ENCODE measurements at places on chromosomes 11 and 22.

DNA sequence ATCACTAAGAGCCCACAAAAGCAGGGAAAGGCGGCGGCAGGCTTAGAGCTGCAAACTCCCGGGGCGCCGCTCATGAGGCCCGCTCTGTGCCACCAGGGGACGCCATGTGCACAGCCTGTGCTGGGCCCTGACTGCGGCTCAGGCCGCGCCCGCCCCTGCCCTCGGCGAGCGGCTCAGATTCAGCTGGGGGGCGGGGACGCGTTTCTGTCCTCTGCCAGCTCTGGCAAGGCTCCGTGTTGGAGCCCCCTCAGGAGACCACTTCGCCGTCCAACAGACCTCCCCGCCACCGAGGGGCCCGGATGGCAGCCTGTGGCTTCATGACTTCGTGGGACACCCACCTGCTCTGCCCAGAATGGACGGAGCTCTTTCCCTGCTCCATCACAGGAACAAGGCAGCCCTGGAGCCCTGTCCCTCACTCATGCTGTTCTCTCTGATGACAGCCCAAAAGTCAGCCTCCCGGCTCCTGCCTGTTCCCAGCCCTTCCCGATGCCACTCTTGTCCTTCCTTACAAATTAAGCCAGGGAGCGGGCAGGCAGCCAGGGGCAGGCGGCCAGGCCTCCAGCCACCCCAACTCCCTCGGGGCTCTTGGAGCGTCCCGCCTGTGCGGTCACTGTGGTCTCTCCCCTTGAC lies 69.1 kb downstream of the NAT10 start:
- peak; percentile 28 for DNase-seq

DNA sequence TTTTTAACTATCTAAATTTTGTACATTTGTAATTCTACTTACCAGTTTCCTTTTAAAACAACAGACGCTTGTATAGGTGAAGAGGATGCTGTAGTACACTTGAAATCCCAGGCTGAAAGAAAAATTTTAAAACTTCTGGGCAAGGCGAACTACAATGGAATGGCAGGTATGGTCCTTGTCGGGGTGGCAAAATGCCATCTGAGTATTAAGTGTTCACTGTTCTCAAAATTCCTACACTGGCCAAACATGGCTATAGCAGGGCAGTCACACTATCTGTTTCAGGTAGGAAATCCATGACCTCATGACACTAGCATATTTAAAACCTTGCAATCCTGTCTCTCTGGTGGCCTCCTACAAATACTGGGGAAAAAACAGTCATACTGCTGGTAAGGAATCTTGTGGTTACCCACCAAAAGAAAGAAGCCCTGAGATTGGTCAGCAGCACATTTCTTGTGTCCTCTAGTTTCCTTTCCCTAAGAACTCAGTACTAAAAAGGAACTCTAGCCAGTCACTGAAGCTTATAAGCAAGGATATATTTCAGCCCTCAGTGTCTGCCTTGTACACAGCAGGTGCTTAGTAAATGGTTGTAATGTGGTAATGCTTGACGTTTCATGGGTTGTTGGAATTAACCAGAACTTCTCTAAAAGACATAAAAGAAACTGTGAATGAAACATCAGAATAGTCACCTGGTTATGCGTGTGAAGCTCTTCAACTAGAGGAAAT lies 5.2 kb upstream of the ZC3H12C start:
- DNase-seq = peak; percentile 71

GRCh38 chr11:75576499-75576918 lies 14.5 kb downstream of the SERPINH1 start:
- DNase-seq = no peak

DNA sequence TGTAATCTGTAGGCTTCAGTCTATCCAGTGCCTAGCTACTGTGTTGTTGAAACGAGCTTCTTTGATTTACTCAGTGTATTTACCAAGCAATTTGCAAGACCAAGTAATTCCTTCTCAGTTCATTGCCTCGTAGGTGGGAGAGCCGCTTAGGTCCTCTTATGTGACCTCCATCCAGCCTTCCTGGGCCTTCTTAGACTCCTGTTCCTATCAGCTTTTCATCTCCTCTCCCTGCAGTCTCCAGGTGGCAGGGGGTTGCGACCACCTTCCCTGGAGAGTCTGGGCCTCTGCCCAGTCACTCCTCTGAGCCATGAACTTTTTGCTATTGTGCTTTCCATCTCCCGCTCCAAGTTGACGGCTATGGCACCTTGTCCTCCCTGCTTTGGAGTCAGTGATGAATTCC lies 251.8 kb downstream of the KIRREL3 start:
- DNase-seq = no peak

DNA sequence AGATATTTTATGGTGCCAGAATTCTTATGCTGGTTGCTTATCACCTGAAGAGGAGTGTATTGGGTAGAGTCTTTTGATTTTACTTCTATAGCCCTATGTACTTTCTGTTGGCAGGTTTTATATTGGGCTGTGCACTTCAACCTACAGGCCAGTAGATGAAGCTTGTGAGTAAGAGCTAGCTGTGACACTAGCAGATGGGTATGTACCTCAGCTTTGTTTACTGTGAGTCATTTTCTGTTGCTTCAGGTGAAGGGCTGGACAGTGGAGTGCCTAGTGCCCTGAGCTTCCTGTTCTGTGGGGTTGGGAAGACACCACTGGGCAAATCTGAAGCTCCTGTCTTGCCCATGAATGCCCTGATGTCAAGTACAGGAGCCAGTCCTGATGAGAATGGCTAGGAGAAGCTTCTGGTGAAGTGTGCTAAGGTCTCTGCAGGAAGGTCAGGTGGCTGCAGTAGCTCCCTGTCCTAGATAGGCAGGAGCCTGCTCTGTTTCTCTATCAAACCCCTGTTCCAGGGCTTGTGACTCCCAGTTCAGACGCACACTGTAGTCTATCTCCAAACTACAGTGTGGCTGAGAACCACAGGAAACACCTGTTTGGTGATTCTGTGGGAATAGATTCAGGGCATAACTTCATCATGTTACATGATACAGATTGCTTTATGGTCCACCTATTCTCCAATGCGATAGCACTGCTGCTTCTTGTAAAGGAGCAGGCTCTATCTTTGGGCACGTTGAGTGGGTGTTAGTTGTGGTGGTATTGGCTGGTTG lies 755.7 kb downstream of the KCNA4 start:
- DNase-seq = no peak

GRCh38 chr11:1744891-1745700 lies 5.3 kb downstream of the IFITM10 start:
- no peak for DNase-seq

DNA sequence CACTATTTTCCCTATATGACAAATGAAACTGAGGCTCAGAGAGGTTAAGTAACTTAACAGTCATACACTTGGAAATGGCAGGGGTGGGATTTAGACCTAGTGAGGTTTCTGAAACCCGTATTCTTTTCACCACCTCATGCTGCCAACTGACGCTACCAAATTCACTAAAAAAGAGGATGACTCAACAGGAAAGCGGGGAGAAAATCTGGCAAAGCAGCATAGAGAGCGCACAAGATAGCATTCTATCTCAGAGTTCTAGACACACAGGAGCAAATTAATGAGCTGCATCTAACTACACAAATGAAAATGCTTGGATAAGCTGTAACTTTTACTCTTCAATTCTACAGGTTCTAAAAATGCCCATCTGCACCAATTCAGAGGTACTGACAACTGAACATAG lies 136.4 kb downstream of the RBFOX2 start:
- peak; percentile 47 for DNase-seq

DNA sequence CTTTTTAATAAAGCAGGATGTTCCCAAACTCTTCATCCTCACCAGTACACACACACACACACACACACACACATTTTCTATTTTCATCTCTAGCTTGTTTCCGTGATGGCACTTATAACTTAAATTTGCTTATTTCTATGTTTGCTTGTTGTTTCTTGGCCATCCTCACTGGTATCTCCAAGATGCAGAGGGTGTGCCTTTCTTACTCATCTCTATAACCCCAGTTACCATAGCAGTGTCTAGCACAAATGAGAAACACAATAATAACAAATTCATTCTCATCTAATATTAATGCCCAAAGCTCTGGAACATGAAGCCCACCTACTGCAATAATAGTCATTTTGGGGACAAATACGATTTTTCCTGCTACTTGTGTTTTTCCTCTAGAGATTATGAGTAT lies 156.3 kb downstream of the GRM5 start:
- DNase-seq = no peak

- no peak for DNase-seq
These were observed 216.8 kb downstream of the SWAP70 start for GRCh38 chr11:9880657-9881056.

- DNase-seq = no peak
These were observed 28.7 kb upstream of the RTL6 start for GRCh38 chr22:44526779-44527126.

GRCh38 chr11:69178819-69179482 lies 23.2 kb downstream of the SMIM38 start:
- DNase-seq = no peak

GRCh38 chr11:119483341-119483880 lies 60.4 kb upstream of the THY1 start:
- DNase-seq = no peak

- DNase-seq = peak; percentile 28
These were observed 4.8 kb upstream of the FAR1 start for GRCh38 chr11:13663631-13664071.
